A172 (cell line): ENCODE measurements at places on chromosomes 5 and 9.

GRCh38 chr9:77510666-77511065 is 137.5 kb downstream of the GNA14 start:
- DNase-seq, result no peak

DNA sequence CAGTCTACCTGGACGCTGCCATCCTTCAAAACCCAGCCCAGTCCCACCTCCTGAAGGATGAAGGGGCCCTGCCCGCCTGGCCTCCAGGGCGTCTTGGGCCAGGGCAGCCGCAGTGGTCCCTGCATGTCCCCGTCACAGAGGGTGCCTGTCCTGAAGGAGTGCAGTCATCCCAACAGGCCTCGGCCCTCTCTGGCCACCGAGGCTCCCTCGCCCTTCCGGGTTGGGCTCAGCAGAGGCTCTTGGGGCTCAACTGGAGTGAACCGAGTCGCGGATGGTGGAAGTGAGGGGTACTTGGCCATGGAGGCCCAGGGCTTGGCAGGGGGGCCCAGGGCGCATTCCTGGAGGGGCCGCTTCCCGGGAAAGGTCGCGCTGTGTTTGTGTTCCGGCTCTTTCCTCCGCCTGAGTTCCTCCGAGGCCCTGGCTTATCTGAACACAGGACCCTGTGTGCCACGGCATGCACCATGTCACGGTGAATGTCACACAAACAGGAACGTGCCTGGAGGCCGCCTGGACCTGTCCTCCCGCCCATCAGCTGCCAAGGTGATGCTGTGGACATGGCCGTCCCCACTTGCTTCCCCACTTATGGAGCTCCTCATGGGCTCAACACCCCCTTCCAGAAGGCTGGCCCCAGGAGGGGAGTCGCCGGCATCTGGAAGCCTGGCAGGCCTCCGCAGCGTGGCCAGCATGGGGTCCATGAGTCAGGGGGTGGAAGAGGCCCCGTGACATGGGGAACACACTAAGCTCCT is 25.7 kb upstream of the OBP2B start:
- DNase-seq, result no peak

DNA sequence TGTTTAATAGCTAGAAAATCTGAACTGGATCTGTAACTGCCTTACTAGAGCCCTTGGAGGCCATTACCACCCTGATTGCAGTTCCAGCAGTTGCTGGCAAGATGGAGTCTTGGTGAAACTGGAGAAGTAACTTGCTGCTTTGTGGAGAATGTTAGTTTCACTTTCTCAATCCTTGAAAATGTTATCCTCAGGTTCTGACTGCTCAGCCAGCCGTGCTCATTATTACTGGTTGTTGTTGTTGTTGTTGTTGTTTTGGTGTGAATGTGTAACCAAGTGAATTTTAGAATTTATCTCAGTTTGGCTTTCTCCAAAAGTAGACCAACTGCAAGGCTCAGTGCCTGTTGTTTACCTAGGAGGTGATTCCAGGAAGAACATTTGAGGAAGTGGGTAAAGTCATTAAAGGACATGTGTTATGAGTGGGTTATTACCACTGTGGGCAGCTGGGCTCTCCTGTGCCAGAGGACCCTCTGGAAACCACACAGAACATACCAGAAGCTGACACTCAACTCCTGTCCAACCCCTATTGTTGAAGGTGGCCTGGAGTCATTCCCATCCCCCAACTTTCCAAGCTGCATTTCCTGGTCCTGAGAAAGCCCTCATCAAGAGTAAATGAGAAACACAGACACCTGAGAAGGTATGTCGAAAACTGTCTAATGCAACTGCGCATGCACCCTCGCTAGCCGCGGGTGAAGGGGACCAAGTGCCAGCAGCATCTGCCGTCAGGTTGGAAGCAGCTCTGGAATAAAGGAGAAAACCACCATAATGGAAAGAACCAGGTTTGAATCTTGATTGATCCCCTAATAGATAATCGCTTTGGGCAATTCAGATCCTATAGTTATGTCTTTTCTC is 111.6 kb downstream of the CMYA5 start:
- DNase-seq, result peak; percentile 3

GRCh38 chr9:125681657-125682056 is 25.4 kb downstream of the MAPKAP1 start:
- DNase-seq, result no peak

DNA sequence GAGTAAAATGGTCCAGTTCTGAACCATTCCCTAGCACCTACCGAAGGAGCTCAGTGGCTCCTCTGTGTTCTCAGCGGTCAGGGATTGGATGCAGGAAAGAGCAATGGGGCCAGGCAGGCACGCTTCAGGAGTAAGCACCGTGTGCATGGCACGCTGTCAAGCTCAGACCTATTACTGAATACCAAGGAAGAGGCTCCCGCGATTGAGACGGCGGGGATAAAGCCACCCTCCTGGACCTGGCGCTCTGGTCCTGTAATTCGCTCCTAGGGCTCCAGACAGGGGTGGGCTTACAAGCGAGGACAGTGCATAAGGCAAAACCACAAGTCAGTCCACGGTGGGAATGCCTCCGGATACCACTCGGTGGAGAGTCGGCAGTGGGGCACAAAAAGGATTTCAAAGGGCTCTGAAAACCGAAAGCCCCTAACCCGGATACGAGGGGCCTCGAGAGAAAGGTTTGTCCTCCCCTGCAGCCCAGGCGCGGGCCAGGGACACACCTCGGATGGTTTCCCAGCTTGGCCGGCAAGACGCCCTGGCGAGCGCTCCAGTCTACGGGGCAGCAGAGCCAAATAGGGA is 988 bp downstream of the OXCT1 start:
- no peak for DNase-seq

- DNase-seq, result no peak
These were observed 24.7 kb upstream of the TJP2 start for GRCh38 chr9:69149321-69149807.

DNA sequence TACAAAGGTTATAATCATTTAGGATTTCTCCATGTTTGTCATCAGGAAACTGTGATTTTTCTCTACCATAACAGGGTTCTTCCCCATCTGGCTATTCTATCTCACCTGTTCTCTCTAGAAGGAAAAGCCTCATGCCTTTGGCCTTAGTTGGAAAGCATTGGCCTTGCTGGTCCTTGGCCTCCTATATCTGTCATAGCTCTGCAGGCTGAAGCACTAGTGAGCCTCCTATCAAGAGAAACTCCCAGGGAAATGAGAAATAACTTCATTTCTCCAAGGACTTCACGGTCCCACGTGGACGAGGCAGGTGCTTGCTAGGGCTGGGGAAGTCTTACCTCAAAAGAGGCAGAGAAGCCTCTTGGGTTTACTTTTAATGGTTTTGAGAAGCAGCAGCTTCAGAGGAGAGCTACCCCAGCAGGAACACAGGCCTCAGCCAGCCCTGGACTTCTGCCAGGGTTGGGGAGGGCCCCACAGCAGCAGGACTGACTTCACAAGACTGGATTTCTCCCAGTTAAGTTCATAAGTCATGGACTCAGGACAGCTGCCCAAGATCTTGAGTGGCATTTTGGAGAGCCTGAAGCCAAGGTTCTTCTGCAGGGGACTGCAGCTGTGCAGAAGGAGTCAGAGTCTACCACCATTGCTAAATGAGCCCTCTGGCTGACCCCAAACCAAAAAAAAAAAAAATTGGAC is 15.8 kb upstream of the PSAT1 start:
- DNase-seq, result no peak

- DNase-seq, result no peak
These were observed 126.1 kb upstream of the CPEB4 start for GRCh38 chr5:173762045-173762444.

DNA sequence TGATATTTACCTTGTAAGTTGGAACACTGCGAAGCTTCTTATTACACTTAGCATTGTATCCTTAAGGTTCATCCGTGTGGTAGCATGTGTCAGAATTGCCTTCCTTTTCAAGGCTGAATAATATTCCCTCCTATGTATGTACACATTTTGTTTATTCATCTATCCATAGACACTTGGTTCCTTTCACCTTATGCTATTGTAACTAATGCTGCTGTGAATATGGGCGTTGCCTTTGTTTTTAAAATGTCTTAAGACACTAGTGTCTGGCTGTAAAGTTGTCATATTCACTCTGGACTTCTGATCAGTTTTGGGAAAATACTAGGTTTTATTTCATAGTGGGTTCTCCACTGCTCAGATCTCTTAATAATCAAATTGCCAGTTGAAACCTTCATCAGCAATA is 383.3 kb upstream of the PRR16 start:
- DNase-seq, result no peak

GRCh38 chr9:92265154-92265553 is 28.3 kb downstream of the IARS1 start:
- DNase-seq, result peak; percentile 24

GRCh38 chr5:140883373-140883772 is 1.4 kb downstream of the PCDHA13 start:
- no peak for DNase-seq

DNA sequence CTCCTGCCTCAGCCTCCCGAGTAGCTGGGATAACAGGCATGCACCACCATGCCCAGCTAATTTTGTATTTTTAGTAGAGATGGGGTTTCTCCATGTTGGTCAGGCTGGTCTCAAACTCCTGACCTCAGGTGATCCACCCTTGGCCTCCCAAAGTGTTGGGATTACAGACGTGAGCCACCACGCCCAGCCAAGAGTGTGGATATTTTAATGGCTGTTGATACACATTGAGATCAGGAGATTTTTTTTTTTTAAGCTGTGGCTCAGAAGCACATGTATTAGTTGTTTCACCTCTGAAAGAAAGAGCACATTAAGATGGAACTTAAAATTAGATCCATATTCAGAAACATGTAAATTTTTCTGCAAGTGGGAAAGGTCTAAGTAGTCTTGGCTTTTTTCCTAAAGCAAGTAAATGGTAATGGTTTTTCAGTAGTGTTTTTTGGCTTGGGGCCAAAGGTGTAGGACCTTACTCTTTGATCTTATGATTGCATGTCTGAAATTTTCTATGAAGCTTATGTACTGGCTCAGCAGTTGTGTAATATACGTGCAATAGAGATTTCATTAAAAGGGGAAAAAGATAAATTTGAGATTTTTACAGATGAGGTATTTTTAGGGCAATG is 9.9 kb downstream of the RBM27 start:
- DNase-seq, result peak; percentile 27
